AG04450 (cell line): ENCODE measurements at places on chromosomes 4 and X. TPM values are rescaled to one million over a fixed set of nuclear protein-coding genes. Genes with fewer than 3 reads are reported as not detected.

DNA sequence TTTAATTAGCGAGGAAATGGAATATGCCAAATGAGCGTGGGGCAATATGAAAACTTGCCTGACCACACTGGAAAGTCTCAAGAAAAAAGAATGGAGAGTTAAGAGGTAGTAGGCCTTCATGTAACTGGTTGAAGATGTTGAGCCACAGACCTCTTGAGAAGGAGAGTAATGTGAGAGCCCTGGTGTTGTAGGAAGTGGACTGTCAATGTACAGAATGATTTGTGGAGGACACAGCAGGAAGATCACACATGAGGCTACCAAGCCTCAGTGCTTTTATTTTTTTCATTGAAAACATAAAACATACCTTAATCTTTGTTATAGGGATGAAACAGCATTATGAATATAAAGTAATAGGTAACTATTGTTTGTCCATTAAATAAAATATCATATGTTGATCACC, 331.6 kb downstream of the UNC5C start:
- DNase-seq: no peak

DNA sequence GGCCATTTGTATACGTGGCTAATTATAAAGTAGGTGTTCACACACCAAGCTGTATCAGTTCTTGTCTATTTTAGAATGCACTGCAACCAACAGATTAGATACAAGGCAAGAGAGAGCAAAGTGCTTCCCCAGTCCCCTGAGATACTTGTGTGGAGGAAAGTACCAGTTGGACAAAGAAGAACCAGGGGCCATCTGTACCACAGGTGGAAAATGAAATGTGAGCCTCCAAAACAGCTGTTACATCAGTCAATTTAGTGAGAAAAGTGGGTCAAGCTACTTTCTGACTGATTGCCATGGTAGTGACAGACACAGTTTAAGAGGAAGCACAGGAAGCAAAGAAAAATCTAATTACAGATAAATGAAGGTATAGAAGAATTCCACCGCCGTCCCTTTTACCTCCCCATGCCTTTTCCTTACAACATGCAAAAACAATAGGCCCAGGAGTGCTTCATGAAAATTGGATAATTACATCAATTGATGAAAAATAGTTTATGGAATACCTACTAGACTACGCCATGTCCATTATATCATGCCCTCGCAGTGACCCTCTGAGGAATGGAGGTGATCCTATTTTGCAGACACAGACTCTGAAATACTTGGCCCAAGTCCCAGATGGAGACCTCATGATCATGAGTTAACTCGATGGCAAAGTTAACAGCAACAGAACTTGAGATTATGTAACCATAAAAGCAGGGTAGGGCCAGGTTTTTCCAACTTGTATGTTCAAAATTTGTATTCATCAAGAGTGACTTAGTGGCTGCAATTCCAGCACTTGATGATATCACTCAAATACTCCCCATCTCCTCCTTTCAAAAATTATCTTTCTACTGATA, 15.8 kb downstream of the SMPX start:
- DNase-seq: no peak

DNA sequence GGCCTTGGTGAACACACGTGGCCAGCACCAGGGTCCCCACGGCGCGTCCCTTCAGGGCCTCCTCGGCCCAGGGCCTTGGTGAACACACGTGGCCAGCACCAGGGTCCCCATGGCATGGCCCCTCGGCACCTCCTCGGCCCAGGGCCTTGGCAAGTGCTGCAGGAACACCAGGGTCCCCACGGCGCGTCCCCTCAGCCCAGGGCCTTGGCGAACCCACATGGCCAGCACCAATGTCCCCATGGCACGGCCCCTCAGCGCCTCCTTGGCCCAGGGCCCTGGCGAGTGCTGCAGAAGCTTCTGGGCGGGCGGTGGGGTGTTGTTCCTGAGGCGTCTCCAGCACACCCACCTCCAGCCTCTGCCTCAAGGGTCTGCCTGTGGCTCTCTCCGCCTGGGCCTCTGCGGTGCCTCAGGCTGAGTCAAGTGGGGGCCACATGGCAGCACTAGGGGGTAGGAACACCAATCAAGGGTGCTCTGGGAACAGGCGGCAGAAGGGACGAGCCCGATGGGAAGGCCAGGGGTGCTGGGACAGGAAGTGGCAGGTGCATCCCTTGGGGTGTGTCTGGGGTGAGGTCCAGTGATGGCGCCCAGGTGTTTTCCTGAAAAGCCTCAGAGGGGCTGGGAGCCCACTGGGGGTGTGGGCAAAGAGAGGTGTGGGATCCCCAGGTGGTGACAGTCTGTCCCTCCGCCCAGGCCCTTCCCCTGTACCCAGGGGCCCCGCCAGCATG, 41.8 kb upstream of the CPLX1 start:
- no peak for DNase-seq

- DNase-seq: peak; percentile 48
These were observed 72.1 kb downstream of the PRSS12 start for GRCh38 chr4:118280501-118281218.

DNA sequence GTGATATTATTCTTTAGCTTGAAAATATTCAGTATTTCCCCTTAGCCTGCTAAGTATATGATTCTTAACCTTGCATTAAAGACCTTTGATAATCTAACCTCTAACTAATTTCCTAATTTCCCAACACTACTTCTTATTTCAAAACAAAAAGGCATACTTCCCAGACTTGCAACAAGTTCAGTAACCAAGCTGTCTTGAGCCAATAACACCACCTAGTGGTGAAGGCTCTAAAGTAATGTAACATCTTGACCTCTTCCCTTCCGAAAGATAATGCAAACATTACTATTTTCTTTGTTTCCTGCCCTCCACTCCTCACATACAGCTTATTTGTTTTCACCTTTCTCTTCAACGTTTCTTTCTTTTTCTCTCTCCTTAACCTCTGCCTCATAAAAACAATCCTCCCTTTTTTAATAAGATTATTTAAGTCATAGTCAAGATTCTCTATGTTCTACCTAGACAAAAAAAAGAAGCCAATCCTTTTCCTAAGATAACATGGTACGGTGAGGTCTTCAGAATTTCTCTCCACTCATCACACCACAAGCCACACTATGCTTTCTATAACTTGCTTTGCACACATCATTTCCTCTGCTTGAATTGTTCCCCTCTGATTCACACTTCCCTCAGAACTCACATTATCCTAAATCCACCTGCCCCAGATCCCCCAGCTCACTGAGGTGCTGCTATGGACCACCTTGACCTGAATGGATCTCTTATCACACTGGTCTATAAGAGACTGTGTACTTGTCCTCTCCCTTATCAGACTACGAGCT, 3.5 kb downstream of the FAT1 start:
- no peak for DNase-seq

DNA sequence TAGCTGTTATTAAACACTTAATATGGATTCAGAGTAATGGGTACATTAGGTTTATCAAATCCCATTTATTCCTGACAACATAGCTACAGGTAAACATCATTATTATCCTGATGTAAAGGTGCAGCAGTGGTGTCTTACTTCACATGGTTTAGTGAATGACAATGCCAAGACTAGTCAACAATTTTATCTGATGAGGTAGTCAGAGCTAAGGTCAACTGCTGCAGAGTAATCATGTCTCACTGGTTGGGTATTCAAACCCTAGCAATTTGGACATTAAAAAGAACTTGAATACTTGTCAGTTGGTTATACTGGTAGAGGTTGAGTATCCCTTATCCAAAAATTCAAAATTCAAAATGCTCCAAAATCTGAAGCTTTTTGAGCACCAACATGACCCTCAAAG, 117.6 kb downstream of the MAB21L2 start:
- DNase-seq: no peak

WDR19 gene
- polyA plus RNA-seq: 47.7 and 48.9 TPM in 2 replicates

PNMA5 gene
- not detected in 2 replicates for polyA plus RNA-seq

PGAM4 gene
- 0.40 and 0.47 TPM in 2 replicates for polyA plus RNA-seq

VGLL1 gene
- not detected in 2 replicates for polyA plus RNA-seq

LRAT gene
- polyA plus RNA-seq: not detected in 2 replicates

TBX22 gene
- polyA plus RNA-seq: not detected in 2 replicates
